ENCODE measurements at places on chromosomes 2 and 18. TPM values are rescaled to one million over a fixed set of nuclear protein-coding genes. Genes with fewer than 3 reads are reported as not detected.

Gene C18orf32
- 71.3 TPM for total RNA-seq

Gene ACTR1B
- total RNA-seq, result 113 TPM

Gene VWA3B
- not detected for total RNA-seq

Gene MREG
- 9.7 TPM for total RNA-seq

Gene TRABD2A
- total RNA-seq, result 0.34 TPM

Gene CD302
- not detected for total RNA-seq

Gene ASPRV1
- 0.12 TPM for total RNA-seq

- DNase-seq, result peak; percentile 4
Measured at GRCh38 chr18:28365411-28365831, 188.5 kb upstream of the CDH2 start.

- DNase-seq, result no peak
Measured at GRCh38 chr2:182542501-182543258, 115.8 kb upstream of the PDE1A start.

DNA sequence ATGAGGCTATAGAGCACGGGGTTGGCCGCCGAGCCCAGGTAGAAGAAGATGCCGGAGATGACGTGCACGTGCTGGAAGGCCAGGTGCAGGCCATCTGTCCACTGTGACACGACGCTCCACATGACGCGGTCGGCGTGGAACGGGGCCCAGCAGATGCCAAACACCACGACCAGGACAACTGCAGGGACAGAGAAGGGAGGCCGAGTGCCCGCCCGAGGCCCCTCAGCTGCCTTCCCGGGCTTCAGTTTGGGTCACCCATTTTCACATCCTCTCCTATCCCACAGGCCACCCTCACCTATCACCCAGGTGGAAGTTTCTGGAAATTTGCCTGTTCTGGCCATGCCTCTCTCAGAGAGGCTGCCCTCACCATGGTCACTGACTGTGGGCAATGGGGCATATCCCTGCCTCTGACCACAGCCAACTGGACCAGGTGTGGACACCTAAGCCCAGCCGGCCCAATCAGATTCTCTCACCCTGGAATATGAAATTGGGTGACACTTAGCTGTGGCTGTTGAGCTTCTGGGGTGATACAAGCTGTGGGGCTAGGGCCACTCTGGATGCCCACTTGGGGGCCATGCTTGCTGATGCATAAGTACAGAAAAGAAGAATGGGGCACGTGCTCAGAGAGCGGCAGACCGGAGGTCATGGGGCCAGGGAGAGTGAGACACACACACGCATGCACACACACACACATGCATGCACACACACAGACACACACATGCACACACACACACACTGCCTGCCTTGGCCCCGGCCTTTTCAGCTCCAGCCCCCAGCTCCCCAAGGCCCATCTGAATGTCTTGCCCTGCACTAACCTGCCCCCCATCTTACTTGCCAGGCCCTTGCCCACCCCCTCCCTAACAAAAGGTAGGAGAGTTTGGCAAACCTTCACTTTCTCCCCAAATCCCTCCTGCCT is 4.7 kb downstream of the NMUR1 start:
- DNase-seq, result no peak

DNA sequence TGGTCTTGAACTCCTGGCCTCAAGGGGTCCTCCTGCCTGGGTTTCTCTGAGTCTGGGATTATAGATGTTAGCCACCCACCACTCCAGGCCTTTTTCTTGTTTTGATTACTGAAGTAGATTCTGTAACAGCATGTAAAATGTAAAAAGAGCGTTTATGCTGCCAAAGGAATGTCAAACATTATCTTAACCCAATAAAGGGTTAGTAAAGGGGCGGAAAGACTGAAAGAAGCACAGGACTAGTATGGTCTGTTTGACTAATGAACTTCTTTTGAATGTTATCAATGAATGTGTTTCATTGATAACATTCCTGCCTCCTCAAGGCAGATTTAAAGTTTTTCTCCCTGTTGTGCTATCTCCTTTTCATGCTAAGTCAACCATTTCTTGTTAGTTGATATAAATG is 29.4 kb downstream of the GPD2 start:
- no peak for DNase-seq

GRCh38 chr2:2575181-2575577 is 244.1 kb upstream of the MYT1L start:
- DNase-seq, result no peak

DNA sequence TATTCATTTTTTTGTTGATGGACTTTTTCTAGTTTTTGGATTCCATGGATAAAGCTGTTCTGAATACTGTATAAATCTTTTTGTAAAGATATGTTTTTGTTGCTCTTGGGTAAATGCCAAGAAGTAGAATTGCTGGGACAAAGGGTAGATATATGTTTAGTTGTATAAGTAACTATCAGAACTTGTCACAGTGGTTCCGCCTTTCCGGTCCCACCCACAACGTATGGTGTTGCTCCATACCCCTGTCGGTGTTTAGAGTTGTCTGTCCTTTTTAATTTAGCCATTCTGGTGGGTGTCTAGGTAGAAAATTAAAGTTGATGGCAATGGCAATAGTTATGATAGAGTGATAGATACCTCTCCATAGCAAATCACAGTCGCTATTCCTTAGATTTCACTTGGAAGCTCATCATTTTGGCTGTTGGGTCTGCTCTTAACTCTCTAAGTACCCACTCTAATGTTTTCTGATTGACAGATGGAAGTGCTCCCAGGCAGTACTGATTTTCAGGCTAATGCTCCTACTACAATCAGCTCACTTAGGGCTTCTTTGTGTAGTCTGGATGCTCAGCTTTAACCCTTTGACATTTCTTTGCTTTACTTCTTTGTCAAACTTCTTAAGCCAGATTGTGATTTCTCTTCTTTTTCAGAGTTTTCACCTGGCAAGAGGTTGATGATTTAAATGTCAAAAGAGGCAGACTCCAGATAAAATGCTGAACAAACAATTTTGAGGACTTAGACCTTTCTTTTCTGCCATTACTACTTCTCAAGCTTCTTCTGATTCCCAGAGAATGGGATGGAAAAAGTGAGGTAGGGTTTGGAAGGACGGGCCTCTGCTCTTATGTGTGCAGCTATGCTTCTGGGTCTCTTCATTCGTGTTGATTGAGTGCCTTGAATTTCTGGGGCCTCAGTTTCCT is 156.4 kb downstream of the AQP4 start:
- no peak for DNase-seq

- no peak for DNase-seq
Measured at GRCh38 chr18:48637081-48637990, 98.5 kb downstream of the CTIF start.

- DNase-seq, result no peak
Measured at GRCh38 chr2:101282980-101283379, 25.5 kb downstream of the RNF149 start.

- no peak for DNase-seq
Measured at GRCh38 chr2:96799623-96799935, 16.5 kb upstream of the CNNM3 start.

DNA sequence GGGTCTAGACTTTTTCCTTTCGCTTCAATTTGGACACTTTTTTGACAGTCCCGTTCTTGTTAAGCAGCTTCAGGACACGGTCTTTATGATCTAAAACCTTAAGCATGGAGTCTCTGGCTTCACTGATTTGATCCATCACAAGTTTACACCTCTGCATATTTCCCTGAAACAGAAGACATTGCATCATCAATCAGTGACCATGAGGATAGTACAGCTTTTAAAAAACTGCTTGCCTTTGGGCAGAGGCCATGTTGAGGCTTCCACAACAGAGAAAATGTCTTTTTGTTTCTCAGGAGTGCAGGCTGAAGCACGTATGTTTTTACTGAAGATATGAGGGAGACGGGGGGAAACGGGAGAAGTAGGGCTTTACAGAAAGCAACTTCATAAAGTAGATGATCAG is 56.2 kb upstream of the AMMECR1L start:
- DNase-seq, result no peak

DNA sequence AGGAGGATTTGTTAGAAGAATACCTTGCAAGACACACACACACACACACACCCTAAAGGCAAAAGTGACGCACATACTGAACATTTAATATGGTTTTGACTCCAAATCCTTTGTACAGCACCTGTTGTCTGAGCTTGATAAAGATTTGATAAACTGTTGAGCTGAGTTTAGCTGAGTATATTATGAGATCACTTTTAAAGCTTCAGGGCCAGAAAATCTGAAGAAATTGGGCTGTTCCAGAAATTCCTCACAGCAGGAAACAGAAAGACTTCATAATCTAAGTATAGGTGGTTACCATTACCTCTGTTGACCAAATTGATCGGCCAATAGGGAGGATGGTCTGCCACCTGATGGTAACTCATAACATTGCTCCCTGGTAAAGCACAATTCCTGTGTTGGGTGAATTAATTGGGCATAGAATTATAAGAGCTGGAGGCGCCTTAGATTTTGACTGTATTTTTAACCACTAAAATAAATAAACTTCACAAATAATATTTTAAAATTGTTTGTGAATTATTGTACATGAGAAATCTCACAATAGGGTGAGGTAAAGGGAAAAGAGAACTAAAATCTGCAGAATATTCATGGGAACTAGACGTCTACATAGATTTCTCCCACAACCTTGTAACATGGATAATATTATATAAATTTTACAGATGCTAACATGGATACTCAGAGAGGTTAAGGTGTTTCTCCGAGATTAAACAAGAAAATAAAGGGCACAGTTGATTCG is 21.8 kb upstream of the RPIA start:
- DNase-seq, result peak; percentile 3

- no peak for DNase-seq
Measured at GRCh38 chr2:6975988-6976387, 58.8 kb downstream of the RNF144A start.

- DNase-seq, result no peak
Measured at GRCh38 chr2:37851828-37852584, 73.1 kb upstream of the RMDN2 start.

DNA sequence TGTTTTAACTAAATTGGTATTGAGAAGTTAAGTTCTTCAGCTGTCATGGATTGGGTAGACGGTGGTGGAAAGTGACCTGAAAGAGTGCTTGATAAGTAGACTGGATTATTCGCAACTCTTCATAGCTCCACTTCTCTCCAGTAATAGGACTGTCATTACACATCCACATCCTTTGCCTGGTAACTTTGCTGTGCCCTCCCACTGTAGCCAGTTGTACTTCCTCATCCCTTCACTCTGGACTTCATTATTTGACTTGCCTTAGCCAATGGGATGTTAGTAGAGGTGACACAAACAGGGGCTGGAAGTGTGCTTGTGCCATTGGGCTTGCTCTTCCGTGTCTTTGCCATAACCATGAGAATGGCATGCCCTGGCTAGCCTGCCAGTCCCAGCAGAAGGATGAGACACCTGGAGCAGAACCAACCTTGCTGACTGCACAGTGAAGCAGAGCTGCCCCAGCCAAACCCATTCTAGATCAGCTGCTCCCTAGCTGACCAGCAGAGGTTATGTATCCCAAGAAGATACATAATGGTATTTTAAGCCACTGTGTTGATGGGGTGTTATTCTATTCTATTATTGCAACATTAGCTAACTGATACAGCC is 16.9 kb downstream of the QPCT start:
- no peak for DNase-seq

- peak; percentile 36 for DNase-seq
Measured at GRCh38 chr2:215460682-215461382, 25.0 kb upstream of the FN1 start.

- peak; percentile 95 for DNase-seq
Measured at GRCh38 chr2:38146275-38146906, 70.4 kb upstream of the CYP1B1 start.

DNA sequence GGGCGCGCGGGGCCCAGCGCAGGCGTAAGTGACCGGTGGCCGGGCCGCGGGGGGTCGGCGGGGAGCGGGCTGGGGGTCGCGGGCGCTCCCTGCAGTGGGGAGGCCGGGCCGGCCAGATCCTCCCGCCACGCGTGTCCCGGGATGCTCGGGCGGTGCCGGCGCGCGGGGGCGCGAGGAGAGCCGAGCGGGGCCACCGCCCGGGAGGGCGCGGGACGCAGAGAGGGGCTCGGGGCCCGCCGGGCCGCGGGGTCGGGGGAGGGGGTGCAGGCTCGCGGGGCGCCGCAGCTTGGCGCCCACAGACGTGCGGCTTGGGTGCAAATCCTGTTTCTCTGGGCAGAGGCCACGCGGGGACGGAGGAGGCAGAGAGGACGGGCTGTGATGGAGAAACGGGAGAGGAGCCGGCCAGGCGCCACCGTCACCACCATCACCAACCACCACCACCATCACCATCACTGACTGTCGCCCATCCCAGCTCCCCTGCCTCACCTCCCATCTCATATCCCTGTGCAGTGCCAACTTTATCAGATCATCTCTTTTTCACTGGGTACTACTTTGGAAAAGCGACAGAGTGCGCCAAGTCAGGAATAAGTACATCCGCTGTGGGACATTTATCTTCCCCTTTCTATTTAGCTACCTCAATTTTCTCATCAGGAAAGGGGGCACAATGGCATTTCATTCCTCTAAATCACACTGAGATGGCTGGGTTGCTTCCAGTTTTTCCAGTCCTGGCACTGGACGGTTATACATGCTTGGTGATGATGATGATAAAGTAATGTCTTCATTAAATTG is 97.2 kb upstream of the GPR45 start:
- no peak for DNase-seq

- no peak for DNase-seq
Measured at GRCh38 chr2:85750587-85751575, 2.9 kb upstream of the ATOH8 start.

GRCh38 chr2:5164776-5165525 is 527.2 kb upstream of the SOX11 start:
- peak; percentile 44 for DNase-seq

DNA sequence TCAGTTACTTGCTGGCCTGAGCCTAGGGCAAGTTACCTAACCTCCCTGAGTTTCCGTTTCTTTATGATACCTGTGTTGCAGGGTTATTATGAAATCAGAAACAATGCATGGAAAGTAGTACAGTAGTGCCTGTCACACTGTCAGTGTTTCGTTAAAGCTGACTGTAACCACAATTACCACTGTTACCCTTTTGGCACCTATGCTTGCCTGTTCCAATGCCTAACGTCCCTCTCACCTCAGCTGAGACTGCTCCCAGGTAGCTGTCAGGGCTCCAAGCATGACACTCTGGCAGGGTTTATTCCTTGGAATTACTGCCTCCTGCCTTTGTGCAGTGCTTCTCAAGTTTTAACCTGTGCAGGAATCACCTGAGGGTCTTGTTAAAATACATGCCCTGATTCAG is 135.2 kb upstream of the RBMS1 start:
- DNase-seq, result no peak

DNA sequence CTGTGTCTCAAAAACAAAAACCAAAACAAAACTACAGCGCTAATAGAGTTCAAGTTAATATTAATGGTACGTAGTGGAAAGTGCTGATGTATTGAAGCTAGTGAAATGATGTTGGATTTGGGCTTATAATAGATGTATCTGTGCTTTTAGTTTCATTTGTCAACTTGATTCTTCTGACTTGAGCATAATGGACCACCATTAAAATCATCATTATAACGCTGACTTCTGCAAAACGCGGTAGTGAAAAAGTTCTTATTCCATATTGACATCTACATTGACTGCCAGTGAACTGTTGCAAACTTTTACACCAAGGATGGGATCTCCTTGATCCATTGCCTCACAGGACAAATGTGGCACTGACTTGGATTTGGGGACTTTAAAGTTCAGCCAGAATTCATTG is 85.0 kb downstream of the LPIN1 start:
- DNase-seq, result no peak

- DNase-seq, result no peak
Measured at GRCh38 chr2:196712867-196713266, 73.4 kb downstream of the CCDC150 start.

GRCh38 chr2:178202927-178203326 is 8.6 kb downstream of the OSBPL6 start:
- DNase-seq, result no peak

Data from Caki2 (cell line).